ENCODE measurements at places on chromosomes 13 and 19. TPM values are rescaled to one million over a fixed set of nuclear protein-coding genes. Genes with fewer than 3 reads are reported as not detected.

DNA sequence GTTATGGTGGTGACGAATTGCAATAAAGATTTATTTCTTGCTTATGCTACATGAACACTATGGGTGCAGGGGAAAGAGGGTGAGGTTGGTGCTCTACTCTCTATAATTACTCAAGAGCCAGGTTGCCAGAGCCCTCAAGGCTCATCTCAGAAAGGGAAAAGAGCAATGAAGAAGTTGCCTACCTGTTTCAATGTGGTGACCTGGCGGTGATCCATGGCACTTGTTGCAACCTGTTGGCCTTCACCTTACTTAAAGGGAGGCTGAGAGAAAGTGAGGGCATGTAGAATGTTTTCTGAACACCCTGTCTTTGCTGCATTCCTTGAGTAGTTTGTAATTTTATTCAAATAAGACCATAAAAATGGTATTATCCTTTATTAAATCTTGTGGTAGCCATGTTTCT, 394.4 kb downstream of the GPC6 start:
- DNase-seq: no peak
- no peak overlapping the region for H3K27ac ChIP-seq
- H3K27me3 ChIP-seq: no peaks in the 10 kb centered on the region
- H3K36me3 ChIP-seq: no peaks in the 10 kb centered on the region
- H3K4me1 ChIP-seq: no peaks in the 10 kb centered on the region

DNA sequence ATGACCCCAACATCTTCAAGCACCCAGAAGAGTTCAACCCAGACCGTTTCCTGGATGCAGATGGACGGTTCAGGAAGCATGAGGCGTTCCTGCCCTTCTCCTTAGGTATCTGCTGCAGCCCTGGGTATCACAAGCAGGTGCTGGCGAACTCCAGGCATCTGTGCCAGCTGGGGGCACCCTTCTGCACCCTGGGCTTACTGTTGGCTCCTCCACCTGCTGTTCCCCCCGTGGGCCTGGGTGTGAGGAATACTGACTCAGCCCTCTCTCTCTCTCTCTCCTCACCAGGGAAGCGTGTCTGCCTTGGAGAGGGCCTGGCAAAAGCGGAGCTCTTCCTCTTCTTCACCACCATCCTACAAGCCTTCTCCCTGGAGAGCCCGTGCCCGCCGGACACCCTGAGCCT, 13.0 kb downstream of the CYP2S1 start:
- H3K4me1 ChIP-seq: no peaks in the 10 kb centered on the region
- no peak overlapping the region for H3K27ac ChIP-seq
- DNase-seq: no peak

DNA sequence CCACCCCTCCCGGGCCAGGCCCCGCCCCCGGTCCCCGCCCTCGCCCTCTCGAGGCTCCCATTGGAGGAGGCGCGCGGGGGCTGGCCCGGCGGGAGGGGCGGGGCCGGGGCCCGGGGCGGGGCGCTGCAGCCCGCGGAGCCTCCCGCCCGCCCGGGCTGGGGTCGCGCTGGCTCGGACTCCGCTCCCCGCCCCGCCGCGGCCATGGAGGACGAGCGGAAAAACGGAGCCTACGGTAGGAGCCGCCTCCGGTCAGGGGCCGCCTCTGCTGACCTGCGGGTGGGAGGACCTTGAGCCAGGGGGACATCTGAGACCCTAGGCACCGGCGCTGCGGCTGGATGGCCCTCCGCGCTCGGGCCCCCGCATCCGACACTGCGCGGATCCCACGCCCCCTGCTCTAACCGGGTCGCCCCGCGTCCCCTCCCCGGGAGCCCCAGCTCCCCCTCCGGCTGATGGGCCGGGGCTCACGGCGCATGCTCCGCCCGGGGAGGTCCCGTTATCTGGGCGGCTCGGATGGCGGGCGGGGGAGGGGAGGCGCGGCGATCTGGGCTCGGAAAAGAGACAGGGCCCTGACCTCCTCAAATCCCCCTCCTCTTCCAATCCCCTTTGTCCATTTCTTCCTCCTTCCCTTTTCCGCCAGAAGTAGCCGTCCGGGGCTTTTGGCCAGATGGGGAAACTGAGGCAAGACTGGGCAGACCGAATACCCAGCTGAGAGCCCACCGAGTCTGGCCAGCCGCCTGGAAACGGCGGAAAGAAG, 15.4 kb upstream of the AP1M2 start:
- H3K36me3 ChIP-seq: no peaks in the 10 kb centered on the region
- peak; percentile 91 for DNase-seq
- H3K27ac ChIP-seq: peak overlapping the region; percentile 79
- H3K4me1 ChIP-seq: peaks cover 8% of the 10 kb centered on the region

DNA sequence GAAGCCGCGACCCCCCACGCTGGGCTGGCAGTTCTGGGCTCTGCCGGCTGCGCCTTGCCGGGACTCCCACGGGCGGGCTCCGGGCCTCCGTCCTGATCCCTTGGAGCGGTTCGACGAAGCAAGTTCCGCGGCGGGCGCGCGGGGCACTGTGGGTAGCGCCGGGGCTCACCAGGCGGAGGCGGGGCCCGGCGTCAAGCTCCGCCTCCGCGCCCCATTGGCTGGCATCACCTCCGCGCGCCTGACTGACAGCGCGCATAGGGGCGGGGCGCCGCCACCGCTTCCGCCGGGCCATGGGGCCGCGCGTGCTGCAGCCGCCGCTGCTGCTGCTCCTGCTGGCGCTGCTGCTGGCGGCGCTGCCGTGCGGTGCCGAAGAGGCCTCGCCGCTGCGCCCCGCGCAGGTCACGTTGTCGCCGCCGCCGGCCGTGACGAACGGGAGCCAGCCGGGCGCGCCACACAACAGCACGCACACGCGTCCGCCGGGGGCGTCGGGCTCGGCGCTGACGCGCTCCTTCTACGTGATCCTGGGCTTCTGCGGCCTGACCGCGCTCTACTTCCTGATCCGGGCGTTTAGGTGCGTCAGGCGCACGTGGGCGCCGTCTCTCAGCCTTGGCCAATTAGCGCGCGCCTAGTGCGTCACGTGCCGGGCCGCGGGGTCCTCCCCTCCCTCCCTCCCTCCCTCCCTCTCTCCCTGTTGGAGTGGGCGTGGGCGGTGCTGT, at the start of gene FAM174C:
Gene FAM174C (plus strand): TSS at position 271 of the 716 bp plus-strand sequence. CDS start 20 bp downstream, at position 291.
- peak within 1 kb of the TSS; percentile 99 for H3K27ac ChIP-seq
- peaks cover 5% of the 10 kb centered on the region for H3K36me3 ChIP-seq
- peak; percentile 98 for DNase-seq
- peaks cover 35% of the 10 kb centered on the region for H3K4me1 ChIP-seq
- H3K27me3 ChIP-seq: no peaks in the 10 kb centered on the region

DNA sequence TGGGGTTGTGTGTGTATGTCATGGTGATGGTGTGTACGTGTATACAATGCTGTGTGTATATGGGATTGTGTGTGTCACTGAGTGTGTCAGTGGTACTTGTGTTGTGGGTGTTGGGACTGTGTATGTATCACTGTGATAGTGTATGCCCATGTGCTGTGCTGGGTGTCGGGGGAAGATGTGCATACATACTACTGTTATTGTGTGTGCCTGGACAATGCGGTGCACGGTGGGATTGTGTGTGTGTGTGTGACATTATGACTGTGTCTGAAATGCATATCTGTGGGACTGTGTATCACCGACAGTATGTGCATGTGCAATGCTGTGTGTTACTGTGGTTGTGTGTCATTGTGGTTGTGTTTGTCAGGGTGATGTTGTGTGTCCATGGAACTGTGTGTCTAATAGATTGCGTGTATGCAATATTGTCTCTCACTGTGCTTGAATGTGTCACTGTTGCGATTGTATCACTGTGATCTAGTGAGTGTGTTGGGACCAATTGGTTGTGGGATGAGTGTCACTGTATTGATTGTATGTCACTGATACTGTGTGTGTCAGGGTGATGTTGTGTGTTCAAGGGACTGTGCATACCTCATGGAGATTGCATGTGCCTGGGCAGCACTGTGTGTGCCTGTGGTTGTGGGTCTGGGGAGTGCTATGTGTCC, 11.0 kb upstream of the BBC3 start:
- no peak for DNase-seq
- no peak overlapping the region for H3K27ac ChIP-seq
- H3K4me3 ChIP-seq: no peak overlapping the region
- H3K4me1 ChIP-seq: peaks cover 10% of the 10 kb centered on the region
- H3K27me3 ChIP-seq: peaks cover 7% of the 10 kb centered on the region
- no peaks in the 10 kb centered on the region for H3K36me3 ChIP-seq

DNA sequence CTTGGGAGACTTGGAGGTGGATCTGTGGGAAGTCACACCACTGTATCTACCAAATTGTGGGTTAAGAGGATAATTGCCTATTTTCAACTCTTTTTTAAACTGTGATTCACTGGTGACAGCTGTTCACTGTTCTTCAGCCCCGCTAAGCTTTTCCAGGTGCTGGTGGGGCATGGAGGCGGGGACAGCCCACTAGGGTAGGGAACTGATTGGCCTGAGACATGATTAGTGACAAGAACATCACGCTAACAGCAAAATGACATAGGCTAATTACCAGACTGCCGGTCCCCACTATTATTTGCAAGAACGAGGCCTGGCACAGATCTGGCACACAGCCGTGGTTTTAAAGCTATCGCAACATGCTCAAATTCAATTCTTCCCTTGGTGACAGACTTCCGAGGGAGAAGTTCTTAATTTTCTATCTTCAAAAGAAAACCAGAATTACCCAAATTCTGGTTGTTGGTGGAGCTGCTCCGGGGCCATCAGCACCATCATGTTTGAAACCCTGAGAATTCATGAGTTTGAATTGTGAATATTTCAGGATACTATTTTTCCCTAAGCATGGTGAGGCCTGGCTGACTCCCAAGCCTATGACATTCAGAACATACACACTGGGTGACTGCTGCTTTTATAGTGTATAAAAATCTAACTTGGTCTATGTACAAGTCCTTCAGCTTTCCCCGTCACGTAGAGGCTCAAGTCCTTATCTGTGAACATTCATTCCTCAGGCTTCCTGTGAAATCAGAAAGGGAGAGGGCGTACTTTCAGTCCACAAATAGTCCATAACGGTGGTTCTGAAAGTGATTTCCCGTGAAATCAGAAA, 17.9 kb downstream of the DOCK9 start:
- no peak overlapping the region for H3K4me3 ChIP-seq
- peak overlapping the region; percentile 23 for H3K27ac ChIP-seq
- no peak for DNase-seq
- no peaks in the 10 kb centered on the region for H3K36me3 ChIP-seq

DNA sequence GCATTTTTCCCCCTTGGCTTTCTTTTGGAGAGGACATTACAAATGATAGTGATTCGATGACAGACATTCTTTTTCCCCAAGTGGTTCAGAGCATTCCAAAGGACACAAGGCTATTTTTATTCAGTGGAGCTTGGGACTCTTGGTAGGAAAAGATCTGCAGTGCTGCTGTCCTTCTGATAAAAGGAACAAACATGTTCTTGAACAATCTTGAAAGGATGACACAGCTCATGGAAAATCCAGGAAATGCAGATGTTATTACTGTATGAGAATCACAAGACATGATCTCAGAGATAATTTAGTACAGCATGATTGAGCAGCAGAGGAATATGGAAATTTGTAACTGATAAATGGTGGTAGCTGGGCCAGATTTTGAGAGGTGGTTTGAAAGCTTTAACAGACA, 96.2 kb upstream of the RFC3 start:
- no peaks in the 10 kb centered on the region for H3K4me1 ChIP-seq
- H3K36me3 ChIP-seq: no peaks in the 10 kb centered on the region
- H3K27ac ChIP-seq: peak overlapping the region; percentile 28
- no peak overlapping the region for H3K4me3 ChIP-seq

DNA sequence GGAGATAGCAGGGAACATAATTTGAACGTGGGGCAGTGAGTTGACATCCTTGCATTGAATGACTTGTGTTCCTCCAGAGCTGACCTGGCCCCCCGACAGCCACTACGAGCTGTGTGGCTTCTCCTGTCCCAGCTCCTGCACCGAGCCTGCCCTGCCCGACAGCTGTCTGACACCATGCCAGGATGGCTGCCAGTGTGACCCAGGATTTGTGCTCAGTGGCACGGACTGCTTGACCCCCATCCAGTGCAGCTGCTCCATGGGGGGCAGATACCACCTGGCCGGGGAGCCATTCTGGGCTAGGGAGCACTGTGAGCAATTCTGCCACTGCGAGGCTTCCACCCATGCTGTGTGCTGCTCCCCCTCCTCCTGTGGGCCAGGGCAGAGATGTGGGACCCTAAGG, 29.2 kb upstream of the FXYD3 start:
- DNase-seq: no peak
- H3K27me3 ChIP-seq: no peaks in the 10 kb centered on the region
- no peak overlapping the region for H3K4me3 ChIP-seq

GRCh38 chr13:32272021-32272683, 43.0 kb downstream of the ZAR1L start:
- no peak for DNase-seq
- H3K4me1 ChIP-seq: no peaks in the 10 kb centered on the region
- H3K27me3 ChIP-seq: no peaks in the 10 kb centered on the region
- H3K4me3 ChIP-seq: no peak overlapping the region
- H3K27ac ChIP-seq: no peak overlapping the region

GRCh38 chr13:84446972-84447639, 564.8 kb upstream of the SLITRK1 start:
- no peaks in the 10 kb centered on the region for H3K27me3 ChIP-seq
- no peak overlapping the region for H3K27ac ChIP-seq
- no peaks in the 10 kb centered on the region for H3K4me1 ChIP-seq
- DNase-seq: no peak
- no peak overlapping the region for H3K4me3 ChIP-seq

GRCh38 chr13:48976576-48977285, 1.0 kb downstream of the FNDC3A start:
- no peaks in the 10 kb centered on the region for H3K36me3 ChIP-seq
- H3K4me3 ChIP-seq: peak overlapping the region; percentile 64
- no peaks in the 10 kb centered on the region for H3K27me3 ChIP-seq
- DNase-seq: peak; percentile 90
- peaks cover 18% of the 10 kb centered on the region for H3K4me1 ChIP-seq

GRCh38 chr13:45889590-45890243, 38.2 kb upstream of the SIAH3 start:
- H3K27ac ChIP-seq: no peak overlapping the region
- H3K27me3 ChIP-seq: peaks cover 11% of the 10 kb centered on the region
- DNase-seq: no peak
- H3K36me3 ChIP-seq: no peaks in the 10 kb centered on the region
- no peak overlapping the region for H3K4me3 ChIP-seq

DNA sequence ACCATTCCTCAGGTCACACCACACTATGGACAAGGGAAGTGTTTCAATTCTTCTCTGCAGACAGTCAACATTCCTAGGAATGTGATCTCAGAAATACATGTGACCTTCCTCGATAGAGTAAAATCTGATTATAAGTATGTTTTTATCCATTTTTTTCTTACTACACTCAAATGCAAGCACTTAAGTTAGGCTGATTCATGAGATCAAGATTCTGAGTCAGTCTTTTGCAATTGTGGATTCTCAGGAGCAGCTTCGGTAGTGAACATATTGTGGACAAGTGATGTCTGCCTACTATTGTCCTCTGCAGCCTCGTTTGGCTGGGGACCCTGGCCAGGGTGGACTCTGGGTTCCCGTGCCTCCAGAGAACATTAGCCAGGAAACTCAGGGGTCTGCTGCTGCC, 3.2 kb downstream of the SERPINE3 start:
- H3K36me3 ChIP-seq: no peaks in the 10 kb centered on the region
- H3K27ac ChIP-seq: no peak overlapping the region
- no peak overlapping the region for H3K4me3 ChIP-seq

LHB gene
- total RNA-seq: not detected

A1BG gene
- total RNA-seq: 45.5 TPM

ACP7 gene
- 0.23 TPM for total RNA-seq

OR7E24 gene
- total RNA-seq: not detected

MISP gene
- 43.7 TPM for total RNA-seq

SPIB gene
- total RNA-seq: 2.8 TPM

VSTM2B gene
- total RNA-seq: 0.47 TPM

UBL5 gene
- total RNA-seq: 528 TPM

Data from hepatocyte (in vitro differentiated cells).